ENCODE measurements at places on chromosomes 12 and 14. TPM values are rescaled to one million over a fixed set of nuclear protein-coding genes. Genes with fewer than 3 reads are reported as not detected.

DNA sequence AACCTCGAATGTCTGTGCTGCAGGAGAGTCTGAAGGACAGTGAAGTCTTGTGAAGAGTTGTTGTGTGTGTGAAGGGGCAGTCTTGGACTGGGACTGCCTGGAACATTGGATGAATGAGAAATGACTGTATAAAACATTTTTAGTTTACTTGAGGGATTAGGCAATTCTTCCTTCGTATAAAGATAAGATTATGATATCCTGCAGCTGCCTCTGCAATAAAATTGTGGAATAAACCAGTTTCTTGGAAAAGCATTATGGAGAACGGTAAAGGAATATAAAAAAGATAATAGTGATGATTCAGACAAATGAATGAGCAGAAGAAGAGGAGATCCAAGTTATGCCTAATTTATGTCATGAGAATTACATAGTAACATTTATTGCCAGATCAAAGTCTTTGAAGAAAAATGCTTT lies 30.9 kb upstream of the LUM start:
- no peak for DNase-seq

GRCh38 chr12:39319180-39319579 lies 123.7 kb downstream of the KIF21A start:
- DNase-seq = no peak

DNA sequence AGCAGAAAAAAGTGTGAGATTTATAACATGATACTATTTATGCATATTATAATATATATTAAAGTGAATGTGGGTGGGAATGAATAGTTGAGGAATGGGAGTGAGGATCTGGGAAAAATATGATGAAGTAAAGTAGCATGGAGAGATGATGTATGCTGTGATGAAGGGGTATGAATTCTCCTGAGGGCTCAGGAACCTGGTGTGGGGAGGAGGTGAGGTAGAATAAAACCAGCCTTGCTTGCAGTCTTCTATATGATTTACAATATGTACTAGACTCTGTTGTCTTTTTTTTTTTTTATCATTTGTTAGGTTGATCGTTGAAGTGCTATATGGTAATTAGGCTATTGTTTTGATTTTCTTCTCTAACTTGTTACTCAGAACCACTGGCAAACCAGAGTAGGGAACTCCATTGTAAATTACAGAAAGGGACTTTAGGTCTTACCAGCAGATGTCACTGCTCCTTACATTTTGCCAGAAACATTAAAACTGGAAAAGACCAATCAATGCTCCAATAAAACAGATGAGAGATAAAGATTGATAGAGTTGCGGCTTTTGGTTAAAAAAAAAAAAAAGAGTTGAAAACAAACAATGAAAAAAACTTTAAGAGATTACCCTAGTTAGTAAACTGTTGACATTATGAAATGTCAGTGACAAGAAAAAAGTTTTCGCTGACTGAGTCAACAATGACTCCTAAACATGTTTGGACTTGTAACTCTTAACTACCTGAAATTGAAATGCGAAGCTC lies 39.9 kb downstream of the ATL1 start:
- DNase-seq = no peak

DNA sequence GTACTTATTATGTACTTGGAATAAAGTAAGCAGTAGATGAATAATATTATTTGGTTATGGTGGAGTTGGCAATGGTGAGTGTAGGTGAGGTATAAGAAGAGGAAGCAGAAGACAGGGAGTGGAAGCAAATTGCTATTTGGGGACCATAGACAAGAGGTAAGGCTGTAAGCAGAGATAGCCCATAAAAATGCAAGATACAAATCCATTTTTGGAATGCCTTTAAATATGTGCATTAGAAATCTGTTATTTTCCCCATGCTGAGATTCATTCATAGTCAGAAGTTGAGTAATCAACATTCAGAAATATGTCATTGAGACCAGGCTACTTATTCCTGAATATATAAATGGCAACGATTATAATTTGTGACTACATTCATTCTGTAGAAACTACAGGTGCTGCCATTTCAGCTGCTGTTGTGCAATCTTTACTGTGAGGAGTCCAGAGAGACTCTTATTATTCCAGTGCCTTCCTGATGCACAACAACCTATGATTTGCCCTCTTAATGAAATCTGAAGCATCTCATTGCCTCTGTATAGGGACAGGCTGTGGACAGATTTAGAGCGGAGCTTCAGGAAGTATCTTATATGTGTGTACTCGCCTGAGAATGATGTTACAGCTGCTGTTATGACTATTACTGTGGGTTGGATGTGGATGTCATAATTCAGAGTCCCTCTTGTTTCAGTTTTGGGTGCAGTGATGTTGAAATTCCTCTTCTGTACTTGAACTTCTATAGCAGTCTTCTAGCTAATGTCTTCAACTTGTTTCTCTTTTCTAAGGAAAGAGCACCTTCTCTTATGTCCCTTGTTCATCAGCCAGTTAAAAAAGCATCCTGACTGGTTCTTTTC lies 173.8 kb downstream of the NAV3 start:
- no peak for DNase-seq

PCED1B gene
- 0.67 TPM for total RNA-seq

NOS1 gene
- total RNA-seq = 0.19 TPM

- DNase-seq = no peak
Observed at GRCh38 chr14:78248501-78249090, 78.4 kb downstream of the NRXN3 start.

- DNase-seq = no peak
Observed at GRCh38 chr12:2359725-2360629, 307.2 kb downstream of the CACNA1C start.

DNA sequence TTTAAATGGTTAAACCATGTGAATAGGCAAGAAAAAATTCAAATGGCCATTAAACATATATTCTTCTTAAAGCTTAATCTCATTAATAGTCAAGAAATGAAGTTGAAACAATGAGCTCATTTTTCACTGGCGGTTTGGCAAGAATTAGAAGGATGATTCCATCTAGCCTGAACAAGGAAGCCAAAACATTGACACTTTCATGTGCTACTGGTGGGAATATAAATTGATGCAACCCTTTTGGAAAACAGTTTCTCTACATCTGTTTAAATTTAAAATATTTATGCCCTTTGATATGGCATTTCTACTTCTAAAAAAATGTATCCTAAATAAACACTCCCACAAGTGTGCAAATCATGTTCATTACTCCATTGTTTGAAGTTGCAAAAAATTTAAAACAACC lies 174.7 kb upstream of the HIF1A start:
- no peak for DNase-seq

OAS2 gene
- total RNA-seq = 3.7 TPM

GRCh38 chr12:132367071-132367851 lies 37.9 kb upstream of the GALNT9 start:
- DNase-seq = peak; percentile 41

KRT7 gene
- 0.59 TPM for total RNA-seq

EGLN3 gene
- total RNA-seq = 111 TPM

- no peak for DNase-seq
Observed at GRCh38 chr12:9763025-9763424, 2.3 kb upstream of the CD69 start.

ZC2HC1C gene
- 11.3 TPM for total RNA-seq

DNA sequence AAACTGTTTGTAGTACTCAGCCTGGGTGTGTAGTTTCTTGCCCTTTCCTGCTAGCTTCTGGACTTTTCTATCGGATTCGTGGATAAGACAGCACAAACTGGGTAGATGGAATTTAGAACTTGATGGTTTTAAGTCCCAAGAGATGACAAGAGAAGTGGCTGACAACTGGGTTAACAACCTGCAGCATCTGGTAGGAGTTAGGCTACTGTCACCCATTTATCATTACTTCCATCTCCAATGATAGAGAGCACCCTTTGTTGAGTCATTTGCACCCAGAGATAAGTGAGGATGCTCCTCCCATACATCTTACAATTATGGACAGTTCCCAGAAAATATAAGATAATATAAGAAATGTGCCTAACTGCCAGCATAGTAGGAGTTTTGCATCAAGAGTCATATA lies 50.2 kb upstream of the FLRT2 start:
- no peak for DNase-seq

DNA sequence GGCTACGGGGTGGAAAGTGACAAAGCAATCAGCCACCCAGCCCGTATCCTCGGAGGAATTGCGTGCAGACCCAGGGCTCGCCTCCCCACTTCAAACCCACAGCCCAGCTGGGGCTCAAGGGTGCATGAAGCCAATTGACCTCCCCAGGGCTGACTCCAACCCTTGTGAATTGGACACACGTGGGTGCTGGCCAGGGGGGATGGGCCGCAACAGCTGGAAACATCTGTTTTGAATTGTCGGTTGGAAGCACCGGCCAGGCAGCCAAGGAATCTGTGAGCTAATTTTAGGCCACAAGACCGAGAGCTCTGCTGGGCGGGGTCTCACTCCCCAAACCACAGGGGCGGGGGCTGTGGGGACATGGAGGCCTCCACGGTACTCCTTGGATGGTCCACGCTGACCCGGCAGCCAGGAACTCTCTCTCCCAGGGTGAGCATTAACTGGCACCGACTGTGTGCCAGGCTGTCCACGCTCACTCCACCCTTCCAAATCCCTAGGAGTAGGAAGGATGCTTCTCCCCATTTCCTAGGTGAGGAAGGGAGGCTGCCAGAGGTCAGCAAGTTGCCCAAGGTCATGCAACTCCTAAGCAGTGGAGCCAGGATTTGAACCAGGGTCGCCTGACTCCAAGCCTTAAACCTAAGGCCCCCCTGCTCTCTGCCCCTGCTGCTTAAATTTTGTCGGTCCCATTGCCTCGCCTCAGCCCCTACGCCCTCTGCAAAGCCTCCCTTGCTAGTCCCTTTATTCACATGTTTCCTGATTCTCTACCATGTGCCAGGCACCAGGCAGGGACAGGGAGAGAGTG lies 11.9 kb upstream of the TMEM119 start:
- DNase-seq = peak; percentile 85

ANKRD33 gene
- not detected for total RNA-seq

MFAP5 gene
- total RNA-seq = 45.9 TPM

MORN3 gene
- 0.11 TPM for total RNA-seq

DNA sequence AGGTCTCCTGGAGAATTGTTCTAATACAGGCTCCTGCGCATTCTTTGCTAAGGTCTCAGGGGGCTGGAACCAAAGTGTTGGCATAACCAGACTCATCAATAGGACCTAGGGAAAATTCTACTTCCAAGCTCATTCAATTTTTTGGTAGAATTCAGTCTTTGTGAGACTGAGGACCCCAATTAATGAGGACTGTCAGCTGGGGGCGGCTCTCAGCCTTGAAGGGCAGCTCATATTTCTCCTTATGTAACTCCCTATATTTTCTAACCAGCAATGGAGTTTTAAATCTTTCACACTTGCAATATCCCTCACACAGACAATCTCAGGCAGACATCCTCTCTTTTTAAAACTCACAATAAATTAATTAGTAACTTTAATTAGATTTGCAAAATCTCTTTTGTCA lies 476.4 kb upstream of the LRFN5 start:
- DNase-seq = no peak

- no peak for DNase-seq
Observed at GRCh38 chr14:73879027-73879426, 7.6 kb upstream of the ZNF410 start.

DNA sequence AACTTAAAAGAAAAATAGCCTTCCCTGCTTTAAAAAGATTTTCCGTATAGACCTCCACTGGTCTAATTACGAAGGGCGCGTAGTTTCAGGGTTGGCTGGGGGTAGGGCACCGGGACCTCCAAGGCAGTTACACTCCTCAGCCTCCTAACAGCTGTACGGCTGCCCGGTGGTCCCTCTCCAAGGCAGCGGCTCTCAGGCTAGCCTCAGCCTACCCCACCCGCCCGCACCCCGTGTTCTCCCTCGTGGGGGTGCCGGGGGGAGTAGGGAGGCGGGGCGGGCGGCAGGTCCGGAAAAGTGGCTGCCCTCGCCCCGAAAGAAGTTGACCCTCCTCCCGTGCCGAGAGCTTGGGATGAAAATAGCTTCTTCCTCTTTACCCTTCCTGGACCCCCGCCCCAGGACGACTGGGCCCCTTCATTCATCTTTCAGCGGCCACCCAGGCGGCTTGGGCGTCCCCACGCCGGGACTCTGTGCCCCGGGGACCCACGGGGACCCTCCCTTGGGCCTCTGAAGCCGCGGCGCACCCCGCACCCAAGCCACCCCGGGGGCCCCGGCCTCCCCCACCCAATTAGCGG lies 991 bp upstream of the RCOR1 start:
- DNase-seq = peak; percentile 53

- no peak for DNase-seq
Observed at GRCh38 chr12:66984962-66985361, 284.2 kb upstream of the CAND1 start.

- DNase-seq = no peak
Observed at GRCh38 chr12:9391815-9392214, 183.6 kb upstream of the PZP start.

SSPN gene
- 51.5 TPM for total RNA-seq

GRCh38 chr14:58298477-58299400 lies at the start of gene ARID4A:
ARID4A (plus strand) TSS chr14:58298555; CDS start chr14:58299855, 1,300 bp downstream.
- DNase-seq = peak; percentile 89

HCAR1 gene
- 0.11 TPM for total RNA-seq

GRCh38 chr14:102508774-102509745 lies 516 bp downstream of the ANKRD9 start:
- DNase-seq = peak; percentile 88

DNA sequence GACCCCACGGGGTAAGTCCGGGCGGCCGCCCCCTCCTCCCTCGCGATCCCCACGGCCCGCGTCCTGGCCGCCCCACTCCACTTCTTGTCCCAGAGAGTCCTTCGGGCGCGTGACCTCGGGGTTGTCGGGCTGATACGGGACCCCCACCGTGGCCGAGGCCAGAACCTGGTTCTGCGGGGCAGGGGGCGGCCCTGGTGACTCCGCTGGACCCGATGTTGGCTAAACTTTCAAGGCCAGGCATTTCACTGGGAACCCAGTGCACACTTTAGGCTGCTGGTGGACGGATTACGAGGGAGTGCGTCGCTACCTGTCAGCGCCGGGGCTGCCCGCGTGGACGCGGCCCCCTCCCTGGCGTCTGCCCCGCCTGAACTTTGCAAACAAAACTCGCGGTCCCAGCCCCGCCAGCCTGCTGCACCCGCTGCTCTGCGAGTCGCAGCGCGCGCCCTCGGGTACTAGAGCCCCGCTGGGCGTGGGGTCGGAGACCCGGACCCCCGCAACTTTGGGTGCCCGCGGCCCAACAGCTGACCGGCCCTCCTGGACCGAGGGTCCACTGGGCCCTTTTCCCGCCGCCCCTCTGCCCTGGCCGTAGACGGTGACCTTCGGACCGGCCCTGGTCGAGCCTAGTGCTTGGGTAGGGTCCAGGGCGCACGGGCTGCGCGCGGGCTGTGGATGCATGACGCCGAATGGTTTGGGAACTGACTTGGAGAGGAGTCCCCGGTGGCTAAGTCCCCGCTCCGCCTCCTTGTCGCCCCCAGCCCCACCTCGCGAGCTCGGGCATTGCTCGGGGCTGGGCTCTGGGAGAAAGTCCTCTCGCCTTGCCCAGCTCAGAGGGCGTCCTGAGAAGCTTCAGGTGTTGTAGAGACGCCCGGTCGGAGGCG lies 624 bp downstream of the RIN3 start:
- peak; percentile 67 for DNase-seq

DNA sequence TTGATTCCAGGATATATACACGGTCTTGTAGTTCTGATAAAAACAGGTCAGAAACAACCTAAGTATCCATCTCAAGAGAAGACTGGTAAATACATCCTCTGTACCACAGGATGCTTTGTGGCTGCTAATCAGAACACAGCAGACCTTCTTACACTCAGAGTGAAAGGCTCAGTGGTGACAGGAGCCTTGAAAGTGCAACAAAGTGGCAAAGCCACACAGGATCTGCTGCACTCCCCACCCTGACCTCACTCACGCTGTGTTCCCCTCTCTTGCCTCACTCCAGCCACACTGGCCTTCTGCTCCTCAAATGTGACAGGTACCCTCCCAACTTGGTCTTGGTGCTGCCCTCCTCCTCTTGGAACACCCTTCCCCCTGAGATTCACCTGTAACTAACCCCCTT lies 98.1 kb upstream of the GRIP1 start:
- DNase-seq = no peak
